ENCODE measurements at places on chromosomes 2 and 18.

GRCh38 chr2:100339823-100340222, 17.5 kb upstream of the LONRF2 start:
- no peak for DNase-seq

DNA sequence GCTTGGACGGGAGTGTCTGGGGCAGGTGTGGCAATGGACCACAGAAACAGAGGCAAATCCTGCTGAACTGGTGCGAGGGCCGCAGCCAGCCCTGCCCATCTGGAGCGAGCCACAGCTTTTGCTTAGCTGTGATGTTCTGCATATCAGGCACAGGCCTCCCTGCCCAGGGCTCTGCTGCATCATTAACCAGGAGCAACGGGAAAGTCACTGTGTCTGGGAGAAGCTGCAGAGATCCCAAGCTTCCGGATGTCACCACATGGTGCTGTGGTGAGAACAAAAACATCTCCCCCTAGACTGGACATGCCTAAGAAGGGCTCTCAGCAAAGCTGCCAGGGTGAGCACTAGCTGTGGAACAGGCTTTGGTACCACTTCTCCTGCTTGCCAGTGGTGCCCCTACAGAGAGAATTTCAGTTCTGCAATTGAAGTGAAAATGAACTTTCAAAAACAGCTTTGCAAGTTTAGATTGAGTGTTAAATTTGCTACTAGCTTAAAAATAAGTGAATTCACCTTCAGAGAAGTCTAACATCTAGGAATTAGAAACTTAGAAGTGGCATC, 172.9 kb upstream of the MYT1L start:
- DNase-seq: no peak

DNA sequence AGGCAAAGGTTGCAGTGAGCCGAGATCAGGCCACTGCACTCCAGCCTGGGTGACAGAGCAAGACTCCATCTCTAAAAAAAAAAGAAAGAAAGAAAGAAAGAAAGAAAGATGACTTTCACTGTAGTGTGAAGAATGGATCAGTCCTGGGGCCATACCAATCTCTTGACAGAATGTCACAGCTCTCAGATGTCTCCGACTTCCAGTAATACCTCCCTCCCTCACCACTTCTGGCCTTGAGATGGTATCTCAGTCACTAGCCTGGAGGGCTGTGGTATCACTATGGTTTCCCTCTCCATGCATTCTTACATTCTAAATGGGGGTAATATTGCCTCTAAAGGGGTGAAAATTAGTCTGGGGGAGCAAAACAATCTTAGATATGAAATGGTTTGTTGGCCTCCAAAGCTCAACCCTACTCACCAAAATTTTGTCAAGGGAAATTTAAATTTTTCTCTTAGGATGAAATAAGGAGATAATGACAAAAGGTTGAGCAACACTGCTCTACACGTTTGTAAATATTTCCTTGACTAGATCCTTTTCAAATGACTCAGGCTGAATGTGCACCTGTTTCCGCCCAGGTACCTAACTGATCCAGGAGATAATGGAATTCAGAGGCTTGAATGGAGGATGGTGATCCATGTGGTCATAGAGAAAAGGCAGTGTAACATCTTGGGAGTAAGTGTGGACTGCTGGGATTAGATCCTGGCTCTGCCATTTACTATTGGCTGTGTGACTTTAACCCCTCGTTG, 19.9 kb upstream of the SPRED2 start:
- DNase-seq: no peak

- DNase-seq: peak; percentile 1
These were observed 54.0 kb upstream of the GPR75 start for GRCh38 chr2:53913721-53914120.

GRCh38 chr2:138182250-138182936, 218.1 kb downstream of the HNMT start:
- DNase-seq: no peak

- DNase-seq: no peak
These were observed 269.4 kb upstream of the TCF4 start for GRCh38 chr18:55857409-55857808.

DNA sequence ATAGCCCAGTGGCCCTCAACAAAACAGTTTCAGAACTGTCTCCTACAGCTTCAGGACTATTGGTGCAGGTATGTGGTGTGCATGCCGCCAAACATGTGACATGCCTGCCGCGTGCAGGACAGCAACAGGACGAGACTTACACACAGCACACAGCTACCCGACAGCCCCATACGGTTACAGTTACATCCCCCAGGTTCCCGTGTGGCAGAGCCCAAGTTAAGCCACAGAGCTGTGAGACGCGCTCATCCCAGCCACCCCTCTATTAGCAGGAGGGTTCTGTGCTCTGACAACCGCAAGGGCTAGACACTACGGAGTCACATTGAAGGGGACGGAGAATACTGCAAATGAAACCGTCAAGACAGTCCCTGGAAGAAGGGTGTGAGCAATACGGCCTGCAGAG, 16.4 kb upstream of the TUBB6 start:
- DNase-seq: no peak

- DNase-seq: no peak
These were observed 42.5 kb downstream of the PIEZO2 start for GRCh38 chr18:11106894-11107293.

DNA sequence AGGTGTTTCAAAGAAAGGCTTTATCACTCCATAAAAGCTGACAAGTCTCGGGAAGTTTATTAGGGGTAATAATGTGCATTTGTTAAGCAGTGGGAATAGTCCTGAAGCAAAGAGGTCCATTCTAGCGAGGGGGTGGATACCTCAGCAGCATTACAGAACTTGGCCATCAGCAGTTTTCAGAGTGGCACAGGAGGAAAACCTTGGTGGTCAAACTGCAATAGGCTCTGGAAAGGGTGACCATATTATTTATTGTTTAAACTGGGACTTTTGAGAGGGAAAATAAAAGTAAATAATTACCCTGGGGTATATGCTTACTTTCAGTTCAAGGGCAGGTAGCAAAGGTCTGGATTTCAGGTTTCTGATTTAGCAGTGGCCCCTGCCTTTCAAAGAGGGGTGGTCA, 115.5 kb upstream of the KLHL14 start:
- DNase-seq: no peak

DNA sequence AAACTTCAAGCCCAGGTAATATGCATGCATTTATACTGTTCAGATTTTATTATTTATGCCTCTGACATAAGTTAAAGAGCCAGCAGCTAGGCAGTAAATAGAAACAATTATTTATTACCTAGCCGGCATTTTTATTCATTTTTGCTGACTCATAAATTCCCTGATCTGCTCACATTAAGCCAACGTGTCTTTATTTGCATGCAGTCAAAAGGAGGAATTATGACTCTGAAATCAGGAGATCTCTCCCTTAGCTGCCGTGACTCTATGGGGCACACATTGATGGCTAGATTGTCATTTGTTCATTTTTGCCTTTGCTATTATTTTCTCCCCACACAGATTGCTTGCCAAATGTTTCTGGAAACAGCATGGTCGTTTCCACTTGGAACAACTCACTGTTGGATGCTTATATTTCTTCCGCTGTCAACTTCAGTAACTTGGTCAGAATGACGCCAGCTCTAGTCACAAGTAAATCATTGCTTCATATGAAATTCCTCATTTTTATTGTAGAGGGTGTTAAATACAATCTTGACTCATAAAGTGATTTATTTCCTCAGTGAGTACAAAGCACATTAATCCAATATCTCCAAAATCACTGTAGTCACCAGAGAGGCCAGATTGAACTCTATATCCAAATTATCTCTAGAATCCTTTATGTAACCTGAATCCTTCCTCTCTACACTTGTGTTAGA, 15.9 kb upstream of the ZBTB14 start:
- no peak for DNase-seq

- no peak for DNase-seq
These were observed 39.5 kb downstream of the TPRKB start for GRCh38 chr2:73697606-73698005.

GRCh38 chr2:144449028-144449406, 70.9 kb downstream of the ZEB2 start:
- no peak for DNase-seq

- no peak for DNase-seq
These were observed 48.2 kb upstream of the SLC14A2 start for GRCh38 chr18:45567123-45567522.

DNA sequence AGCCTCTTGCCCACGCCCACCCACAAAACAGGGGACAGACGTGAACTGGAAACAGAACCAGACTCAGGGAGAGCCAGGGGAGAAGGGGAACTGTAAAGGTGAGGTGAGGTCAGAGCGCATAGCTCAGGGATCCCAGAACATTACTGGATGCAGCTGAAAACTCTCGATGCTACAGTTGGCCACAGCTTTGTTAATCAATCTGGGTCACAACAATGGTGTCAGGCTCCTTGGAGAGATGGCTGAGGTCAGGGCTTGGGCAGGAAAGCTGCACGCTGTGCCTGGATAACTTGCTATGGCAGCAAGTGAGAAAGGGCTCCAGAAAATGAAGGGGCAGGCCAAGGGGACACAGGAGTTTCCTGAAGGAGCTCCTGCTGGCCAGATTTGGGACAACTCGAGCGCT, 263.3 kb downstream of the TFCP2L1 start:
- no peak for DNase-seq

DNA sequence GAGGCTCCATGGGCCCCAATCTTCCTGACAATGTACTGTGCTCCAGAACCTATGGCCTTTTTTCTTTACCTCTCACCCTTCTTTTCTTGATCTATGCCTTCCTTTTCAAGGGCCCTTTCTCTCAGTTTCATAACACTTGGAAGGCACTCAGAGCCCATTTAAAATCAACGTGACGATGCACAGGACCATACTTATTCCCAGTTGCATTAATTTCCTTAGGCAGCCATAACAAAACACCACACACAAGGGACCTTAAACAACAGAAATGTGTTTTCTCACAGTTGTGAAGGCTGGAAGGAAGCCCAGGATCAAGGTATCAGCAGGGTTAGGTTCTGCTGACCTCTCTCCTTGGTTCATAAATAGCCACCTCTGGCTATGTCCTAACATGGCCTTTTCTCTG, 414.0 kb upstream of the TNP1 start:
- DNase-seq: no peak

GRCh38 chr18:41745166-41746049, 209.6 kb upstream of the PIK3C3 start:
- DNase-seq: no peak

DNA sequence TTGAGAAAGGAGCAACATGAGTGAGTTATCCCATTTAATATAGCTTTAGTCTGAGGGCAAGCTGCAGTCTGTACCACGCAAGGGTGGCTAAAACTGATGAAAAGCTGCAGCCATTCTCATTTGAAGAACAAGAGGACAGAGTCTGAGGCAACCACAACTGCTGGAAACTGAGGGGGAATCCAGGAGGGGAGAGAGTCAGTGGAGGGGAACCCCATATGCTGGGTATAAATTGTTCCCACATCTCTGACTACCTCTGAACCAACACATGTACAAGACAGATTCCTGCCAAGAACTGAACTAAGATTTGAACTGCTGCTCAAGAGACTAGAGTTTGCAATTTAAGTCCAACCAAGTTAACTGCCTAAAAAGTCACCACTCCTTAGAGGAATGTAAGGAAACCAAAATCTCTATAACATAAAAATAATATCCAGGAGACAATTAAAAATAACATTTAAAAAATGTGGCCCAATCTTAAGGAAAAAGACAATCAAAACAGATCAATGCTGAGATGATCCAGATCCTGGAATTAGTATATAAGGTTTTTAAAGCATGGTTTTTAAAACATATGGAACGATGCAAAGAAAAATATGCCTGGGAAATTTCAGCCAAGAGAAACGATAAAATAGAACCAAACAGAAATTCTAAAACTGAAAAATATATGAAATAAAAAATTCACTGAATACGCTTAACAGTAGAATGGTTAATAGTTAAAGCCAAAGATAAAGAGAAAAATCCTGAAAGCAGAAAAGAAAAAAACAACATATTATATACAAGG, 11.2 kb downstream of the CWC22 start:
- DNase-seq: no peak

DNA sequence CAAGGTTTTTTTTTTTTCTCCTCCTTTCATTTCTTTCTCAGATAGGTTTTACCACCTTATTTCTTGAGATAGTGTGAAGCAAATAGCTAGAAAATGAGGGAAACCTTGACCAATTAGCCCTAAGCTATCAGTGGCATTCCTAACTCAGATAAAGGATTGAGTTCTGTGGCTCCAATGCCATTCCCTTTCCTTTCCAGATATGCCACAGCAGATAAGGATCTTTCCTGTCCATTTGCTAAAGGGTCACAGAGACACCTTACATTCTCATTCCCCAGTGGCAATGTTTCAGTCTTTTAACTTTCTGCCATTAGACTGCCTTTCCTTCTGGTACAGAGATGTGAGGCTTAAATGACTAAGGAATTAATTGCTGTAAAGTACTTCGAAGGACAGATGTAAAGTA, 81.7 kb downstream of the MGAT5 start:
- no peak for DNase-seq

- no peak for DNase-seq
These were observed 116.8 kb downstream of the XIRP2 start for GRCh38 chr2:167005096-167005495.

GRCh38 chr2:99695944-99696253, 206.1 kb upstream of the REV1 start:
- DNase-seq: no peak

- no peak for DNase-seq
These were observed 113.7 kb upstream of the SPRED2 start for GRCh38 chr2:65545837-65546805.

DNA sequence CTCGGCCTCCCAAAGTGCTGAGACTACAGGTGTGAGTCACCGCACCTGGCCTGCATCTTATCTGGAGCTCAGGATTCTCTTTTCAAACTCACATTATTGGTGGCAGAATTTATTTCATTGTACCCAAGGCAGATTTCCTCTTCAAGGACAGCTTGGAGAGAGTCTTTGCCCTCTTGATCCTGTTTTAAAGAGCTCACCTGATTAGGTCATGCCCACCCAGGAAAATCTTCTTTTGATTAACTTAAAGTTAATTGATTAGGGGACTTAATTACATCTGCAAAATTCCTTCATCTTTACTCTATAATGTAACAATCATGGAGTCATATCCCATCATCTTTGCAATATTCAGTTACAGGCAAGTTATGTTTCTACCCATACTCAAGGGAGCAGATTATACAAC, 346.4 kb downstream of the EPHA4 start:
- no peak for DNase-seq

- DNase-seq: peak; percentile 52
These were observed 18.6 kb upstream of the NCL start for GRCh38 chr2:231482806-231483391.

- no peak for DNase-seq
These were observed 82.5 kb upstream of the RBMS1 start for GRCh38 chr2:160576054-160576499.

DNA sequence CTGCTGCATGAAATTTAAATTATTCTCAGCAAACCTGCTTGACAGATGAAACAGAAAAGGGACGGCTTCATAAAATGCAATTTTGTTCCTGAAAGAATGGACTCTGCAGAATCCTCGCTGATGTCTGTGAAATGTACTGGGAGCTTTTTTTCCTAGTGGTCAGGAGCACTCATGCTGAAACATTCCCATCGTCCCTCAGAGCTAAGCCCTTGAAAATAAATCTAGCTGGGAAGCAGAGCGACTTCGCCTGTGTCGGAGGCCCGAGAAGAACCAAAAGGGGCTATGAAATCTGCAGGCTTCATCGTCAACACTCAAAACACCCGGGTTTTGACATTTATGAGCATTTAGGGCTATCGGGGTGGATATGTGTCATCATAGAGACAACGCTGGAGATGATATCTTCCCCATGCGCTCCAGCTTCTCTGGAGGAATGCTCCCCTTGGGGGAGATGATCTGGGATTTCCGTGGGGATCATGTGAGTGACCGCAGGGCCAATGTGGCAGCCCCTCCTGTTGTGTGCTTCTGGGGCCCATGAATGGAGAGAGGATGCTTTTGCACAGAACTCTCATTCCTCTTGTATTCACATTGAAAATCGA, 182.3 kb downstream of the KLHL29 start:
- no peak for DNase-seq
